Adrenal gland (tissue), 19 donors: ENCODE measurements at places on chromosomes 2 and 18. TPM values are rescaled to one million over a fixed set of nuclear protein-coding genes. Genes with fewer than 3 reads are reported as not detected.

The GTF3C2 gene
- 36.5 TPM for total RNA-seq

The GAD1 gene
- 1.5 TPM for total RNA-seq

The ASAP2 gene
- total RNA-seq = 5.9 TPM

The CTIF gene
- 67.7 TPM for total RNA-seq

The RAPH1 gene
- 24.6 TPM for total RNA-seq

The MAP3K19 gene
- total RNA-seq = not detected

The RGPD3 gene
- 0.35 TPM for total RNA-seq

The PARD6G gene
- total RNA-seq = 4.1 TPM

The SLC14A1 gene
- 3.2 TPM for total RNA-seq

The ADD2 gene
- total RNA-seq = 0.79 TPM
